ENCODE measurements at places on chromosomes 4 and X.

DNA sequence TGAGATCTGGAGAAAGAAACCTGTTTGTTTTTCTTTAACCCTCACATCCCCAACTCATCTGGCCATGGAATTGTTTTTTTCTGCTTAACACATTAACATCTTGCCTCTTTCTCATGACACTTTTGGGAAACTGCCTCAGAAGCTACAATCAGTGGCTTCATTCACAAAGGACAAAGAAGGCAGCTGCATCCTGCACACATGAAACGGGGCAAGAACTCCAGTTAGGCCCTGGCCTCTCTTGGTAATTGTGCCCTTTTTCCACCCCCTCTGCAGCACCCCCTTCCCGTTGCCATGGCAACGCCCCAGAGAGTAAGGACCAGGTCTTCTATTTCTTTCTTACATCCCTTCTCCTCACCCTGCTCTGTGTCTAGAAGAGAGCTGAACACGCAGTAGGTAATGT lies 103.4 kb downstream of the PDGFRA start:
- DNase-seq = no peak

DNA sequence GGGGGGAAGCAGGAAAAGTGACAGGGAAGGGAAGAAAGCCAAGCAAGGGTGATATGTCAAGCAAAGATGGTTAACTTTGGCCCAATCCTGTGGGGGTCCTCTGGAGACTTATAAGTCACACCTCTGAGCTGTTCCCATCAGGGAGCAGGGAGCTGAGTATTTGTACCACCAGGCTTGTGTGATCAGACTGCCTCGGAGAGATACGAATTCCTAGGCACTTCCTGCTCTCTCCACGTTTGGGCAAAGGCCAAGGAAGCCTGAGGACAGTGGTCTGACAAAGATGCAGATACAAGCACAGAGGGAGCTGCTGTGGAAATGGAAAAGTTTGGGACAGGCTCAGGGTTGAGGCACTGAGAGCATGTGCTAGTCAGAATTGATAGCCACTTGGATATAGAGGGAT lies 10.4 kb upstream of the PPP3CA start:
- no peak for DNase-seq

GRCh38 chr4:32417113-32417704 lies 1697.0 kb downstream of the PCDH7 start:
- DNase-seq = no peak

DNA sequence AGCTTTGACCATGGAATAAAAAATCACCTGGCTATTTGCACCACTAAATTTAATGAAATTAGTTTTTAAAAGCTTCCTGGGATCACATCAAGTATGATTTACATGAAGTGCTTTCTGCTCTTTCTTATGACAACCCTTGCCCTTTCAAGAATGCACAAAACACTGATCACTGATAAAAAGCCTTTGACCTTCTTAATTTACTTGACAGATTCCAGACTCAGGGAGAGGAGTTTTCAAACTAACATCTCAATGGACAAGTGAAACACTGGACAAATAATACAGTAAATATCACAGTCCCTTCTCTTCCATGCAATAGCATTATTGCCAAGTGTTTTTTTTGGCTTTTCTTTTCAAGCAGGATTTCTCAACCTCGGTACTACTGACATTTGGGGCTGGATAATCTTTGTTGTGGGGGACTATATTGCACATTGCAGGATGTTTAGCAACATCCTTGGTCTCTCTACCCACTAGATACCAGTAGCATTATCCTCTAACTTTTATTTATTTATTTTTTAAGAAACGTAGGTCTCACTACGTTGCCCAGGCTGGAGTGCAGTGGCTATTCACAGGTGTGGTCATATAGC lies 86.3 kb downstream of the ZNF827 start:
- no peak for DNase-seq

DNA sequence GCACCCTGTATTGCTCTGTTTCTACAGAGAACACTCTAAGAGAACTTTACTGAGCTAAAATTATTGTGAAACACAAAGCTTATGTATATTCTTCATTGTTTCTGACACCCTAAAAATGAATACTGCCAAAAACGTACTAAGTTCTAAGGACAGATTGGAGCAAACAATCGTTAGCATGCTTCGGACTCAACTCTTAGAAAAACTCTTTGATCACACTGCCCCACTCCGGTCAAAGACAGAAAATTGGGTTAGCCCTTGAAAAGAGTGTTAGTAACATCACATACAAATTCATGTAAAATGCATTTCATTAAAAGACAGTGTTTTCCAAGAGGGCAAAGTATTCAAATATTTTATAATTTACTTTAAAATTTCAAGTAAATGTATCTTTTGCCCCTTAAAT lies 177.4 kb downstream of the DCHS2 start:
- no peak for DNase-seq

DNA sequence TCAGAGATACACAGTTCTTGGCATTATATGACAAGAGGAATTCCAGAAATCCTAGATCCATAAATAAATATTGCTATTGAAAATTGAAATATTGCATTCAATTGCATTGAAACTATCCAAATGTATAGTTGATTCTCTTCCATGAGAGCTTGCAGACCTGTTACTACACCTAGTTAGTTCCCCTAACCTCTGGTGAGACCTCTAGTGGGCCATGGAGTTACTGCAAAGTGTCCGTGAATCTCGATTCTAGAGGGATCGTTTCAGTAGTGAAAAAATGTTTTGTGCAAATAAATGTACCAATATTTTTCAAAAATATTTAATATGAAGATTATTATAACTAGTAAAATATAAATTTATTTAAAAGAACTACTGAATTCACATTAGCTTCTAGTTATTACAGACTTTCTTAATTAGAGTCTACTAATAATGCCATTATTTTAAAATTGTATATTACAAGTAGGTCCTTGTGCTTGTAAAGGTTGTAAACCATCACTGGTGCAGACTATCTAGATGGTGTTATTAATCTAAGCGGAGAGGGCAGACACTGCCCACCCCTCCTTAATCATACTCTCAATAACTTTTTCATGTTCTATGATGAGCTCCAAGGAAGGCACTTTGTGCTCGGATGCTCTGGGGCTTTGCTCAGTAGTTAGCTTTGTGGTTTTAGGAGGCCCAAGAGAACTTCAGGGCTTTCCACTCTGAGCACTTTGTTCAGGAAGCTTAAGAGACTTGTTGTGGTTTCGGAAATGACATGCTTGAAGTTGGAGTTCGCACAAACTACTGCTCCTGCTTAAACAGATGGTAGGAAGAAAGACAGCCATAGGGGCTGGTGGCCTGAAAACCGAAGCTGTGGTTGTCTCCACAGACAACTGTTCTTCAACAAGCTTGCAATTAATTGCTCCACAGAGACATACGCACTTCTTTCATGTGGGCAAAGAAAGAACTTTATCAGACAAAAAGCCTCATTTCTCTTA lies 42.8 kb downstream of the IL21 start:
- DNase-seq = no peak

DNA sequence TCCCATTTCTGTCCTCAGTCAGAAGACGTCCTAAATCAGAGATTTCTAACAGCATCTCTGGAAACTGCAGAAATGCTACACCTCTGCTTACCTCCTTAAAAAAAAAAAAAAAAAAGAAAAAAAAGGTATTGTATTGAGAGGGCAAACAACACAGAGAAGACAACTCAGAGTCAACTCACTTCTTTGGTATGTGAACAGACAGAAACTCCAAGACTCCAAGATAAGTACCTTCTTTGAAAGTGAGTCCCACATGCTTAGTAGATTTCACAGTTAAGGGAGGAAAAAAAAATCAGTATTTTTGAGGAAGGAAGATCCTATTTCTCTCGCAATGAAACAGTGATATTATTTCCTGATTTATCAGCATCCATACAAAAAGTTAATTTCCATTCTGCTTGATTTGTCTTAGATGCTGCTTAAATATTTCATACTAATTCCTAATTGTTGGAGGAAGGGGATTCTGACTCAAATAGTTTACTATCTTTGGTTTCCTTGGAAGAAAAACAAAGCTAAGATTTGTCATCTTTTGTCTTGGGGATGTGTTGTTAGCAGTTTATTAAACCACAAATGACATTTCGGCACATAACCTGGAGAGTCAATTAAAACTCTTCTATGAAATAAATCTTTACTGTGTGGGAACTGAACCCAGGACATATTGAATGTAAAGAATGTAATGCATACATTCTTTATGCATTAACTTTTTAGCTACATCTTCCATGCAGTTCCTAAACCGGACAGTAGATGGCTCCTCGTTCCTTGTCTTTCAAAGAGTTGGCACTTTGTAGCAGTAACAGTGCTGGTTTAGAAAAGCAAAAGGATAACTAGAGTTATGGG lies 4.7 kb downstream of the RASGEF1B start:
- DNase-seq = peak; percentile 80

GRCh38 chrX:40853816-40854123 lies 118.4 kb upstream of the MED14 start:
- DNase-seq = no peak

Data from sciatic nerve (tissue), 2 donors.